ENCODE measurements at places on chromosomes 2 and 18.
A peak's percentile ranks its signal among the peaks of the same experiment; 100 is the strongest.

GRCh38 chr2:236628981-236629605, 59.5 kb downstream of the ACKR3 start:
- no peak for DNase-seq

DNA sequence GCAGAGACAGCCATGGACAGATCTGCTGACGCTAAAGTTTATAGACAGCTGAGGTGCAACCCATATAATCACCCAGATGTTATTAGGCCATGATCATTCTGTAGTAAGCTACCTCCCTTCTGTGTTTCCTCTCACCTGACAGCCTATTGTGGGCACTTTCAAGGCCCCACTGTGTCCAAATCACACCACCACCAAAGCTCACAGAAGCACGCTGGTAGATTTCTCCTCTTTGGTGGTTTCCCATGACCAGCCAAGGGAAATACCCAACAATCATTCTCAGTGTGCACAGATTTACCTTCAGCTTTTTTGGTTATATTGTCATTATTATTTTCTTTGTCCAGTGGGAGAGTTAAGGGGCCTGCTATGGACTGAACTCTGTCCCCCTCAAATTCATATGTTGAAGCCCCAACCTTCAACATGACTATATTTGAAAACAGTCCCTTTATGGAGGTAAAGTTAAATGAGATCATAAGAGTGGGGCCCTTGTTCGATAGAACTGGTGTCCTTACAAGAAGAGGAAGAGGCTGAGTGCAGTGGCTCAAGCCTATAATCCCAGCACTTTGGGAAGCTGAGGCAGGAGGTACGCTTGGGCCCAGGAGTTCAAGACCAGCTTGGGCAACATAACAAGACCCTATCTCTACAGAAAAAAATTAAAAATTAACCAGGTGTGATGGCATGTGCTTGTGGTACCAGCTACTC, 74.0 kb upstream of the MSH6 start:
- no peak for DNase-seq

DNA sequence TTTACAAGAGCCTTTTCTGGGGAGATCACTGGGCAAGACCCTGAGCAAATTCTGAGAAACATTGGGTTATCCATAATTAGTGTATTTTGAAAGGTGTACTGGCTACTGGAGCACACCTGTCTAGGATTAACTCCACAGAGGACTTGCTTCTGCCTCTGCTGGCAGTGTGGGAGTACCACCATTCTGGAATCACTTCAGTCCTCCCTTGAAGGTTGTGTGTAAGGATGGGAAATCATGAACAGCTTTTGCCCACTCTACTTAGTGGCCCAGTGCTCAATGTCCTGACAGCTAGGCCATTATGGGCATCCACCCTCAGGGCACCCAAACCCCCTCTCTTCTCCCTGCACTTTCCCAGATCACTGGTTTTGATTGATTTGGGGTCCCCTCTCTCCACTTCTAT, 8.1 kb upstream of the SANBR start:
- no peak for DNase-seq

DNA sequence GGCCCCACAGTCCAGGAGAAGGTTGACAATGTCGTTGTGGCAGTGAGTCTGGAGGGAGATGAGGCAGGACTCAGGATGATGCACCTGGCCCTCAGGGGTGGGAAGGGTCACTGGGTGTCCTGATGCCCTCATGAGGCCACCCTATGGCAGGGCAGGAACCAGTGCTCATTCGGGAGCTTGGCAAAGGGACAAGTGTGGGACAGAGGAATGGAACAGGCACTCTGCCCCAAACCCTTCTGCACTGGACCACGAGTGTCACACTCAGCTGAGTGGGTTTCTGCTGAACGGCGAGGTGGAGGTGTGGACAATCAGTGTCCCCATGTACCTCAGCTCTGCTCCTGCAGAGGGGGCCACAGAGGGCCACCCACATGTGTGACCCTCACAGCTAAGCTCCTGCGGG, 32.0 kb downstream of the ANKMY1 start:
- no peak for DNase-seq

DNA sequence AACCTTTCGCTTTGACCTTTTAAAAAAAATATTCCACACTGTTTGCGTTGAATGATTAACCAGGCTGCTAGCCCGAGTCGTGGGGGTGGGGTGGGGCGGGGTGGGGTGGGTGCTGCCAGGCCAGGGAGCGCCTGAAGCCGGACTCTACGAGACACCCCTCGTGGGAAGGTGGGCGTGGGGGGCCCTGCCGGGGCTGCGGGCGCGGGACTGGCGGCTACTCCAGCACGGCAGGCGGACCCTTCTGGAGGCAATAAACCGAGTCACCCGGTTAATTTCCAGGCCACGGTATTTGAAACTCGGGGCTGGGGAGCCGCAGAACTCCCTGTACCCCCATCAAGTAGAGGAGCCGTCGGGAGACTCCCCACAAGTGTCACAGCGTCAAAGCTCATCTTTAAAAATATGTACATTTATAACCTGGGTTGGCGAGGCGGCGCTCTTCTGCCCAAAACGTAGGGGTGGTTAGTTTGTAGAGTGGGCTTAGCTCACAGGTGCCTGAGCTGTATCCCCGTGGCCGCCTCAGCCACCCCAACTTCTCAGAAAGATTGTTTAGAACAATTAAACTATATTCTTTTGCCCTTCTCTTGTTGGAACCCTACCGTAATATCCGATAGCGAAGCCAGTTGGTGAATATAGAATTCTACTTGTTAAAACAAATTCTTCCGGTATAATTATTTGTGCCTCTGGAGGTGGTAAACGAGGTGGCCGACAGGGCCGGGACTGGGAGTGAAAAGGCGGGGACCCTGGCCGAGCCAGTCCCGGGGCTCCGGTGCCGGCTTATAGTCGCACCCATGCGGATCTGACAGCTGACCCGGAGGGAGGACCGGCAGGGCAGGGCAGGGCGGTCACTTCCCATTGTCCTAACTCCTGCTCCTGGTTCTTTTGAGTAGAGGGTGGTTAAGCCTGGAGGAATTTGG, 1.4 kb downstream of the B3GNT2 start:
- peak; percentile 71 for DNase-seq

DNA sequence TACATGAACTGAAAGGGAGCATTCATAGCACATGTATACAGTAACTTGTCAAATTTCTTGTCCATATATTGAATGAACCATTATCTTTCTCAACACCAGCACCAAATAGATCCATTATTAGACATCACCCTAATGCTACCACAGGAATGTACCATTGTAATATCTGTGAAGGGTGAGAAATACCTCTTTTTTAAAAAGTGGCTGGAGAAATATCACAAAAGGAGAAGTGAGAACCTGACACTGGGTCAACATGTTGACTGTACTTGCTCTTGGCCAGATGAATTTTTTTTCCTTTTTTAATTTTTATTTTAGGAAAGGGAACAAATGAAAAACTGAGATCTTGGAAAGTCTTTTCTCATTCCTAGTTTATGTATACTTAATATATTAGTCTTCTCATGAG, 63.5 kb downstream of the CAVIN2 start:
- DNase-seq, result no peak

DNA sequence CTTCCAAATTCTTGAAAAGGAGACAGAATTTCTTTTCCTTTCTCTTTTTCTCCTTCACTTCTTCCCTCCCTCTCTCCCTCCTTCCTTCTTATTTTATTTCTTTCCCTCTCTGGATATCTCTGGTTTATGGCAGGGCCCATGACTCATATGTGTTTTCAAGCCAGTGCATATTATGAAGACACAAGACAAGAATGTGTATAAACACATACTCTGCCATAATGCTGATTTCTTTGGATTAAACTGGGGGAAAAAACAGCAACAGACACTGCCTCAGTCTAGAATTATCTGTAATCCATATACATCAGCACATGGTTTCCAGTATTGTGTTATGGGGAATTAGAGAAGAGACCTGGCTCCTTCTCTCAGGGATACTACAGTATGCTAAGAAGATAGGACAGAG, 82.8 kb upstream of the CPO start:
- no peak for DNase-seq

- no peak for DNase-seq
Observed at GRCh38 chr2:239589833-239590232, 189.0 kb upstream of the HDAC4 start.

Data from ELF-1 (cell line).